ENCODE measurements at places on chromosomes 4 and X.

DNA sequence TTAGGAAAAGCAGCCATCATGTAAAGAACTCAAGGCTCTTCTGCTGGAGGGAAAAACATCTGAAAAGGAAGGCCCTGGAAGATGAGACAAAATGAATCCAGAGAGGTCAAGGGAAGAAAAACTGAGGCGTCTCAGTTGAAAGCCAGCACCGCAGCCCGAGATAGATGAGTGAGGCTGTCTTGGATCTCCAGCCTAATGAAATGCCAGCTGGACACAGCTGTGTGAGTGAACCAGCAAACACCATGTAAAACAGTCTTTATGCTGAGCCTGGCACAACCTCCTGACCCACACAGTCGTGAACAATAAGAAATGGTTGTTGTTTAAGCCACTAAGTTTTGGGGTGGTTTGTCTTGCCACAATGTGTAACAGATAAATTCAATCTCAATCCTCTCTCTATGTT is 48.6 kb upstream of the RASL11B start:
- DNase-seq = no peak

DNA sequence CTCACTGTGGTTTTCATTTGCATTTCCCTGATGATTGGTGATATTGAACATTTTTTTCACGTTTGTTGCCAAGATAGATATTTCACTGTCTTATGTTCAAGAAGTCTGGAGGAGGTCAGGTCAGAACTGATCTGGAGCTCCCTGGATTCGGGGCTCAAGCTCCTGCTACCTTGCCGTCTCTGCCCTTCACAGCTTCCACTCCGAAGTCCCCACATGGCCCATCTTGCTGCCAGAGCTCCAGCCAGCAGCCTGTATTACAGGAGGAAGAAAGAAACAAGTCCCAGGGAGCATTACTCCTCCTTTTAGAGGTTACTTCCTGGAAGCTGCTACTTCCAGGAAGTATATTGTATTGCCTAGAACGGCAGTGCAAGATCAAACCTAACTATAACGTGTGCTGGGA is 17.9 kb upstream of the CDKN2AIP start:
- DNase-seq = no peak

DNA sequence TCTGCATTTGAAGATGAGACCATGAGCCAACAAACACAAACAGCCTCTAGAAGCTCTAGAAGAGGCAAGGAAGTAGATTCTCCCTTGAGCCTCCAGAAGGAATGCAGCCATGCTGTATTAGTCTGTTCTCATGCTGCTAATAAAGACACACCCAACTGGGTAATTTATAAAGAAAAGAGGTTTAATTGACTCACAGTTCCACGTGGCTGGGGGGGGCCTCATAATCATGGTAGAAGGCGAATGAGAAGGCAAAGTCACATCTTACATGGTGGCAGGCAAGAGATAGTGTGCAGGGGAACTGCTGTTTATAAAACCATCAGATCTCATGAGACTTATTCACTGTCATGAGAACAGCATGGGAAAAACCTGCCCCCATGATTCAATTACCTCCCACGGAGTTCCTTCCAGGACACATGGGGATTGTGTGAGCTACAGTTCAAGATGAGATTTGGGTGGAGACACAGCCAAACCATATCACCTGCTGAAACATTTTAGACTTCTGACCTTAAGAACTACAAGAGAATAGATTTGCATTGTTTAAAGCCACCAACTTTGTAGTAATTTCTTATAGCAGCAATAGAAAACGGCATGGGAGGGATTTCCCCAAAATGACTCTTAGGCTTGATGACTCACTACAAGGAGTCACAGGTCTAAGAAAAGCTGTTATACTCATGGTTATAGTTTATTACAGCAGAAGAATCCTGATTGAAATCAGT is 284.4 kb upstream of the SFRP2 start:
- no peak for DNase-seq

GRCh38 chr4:48914311-48914710 is 7.7 kb upstream of the OCIAD2 start:
- no peak for DNase-seq

- no peak for DNase-seq
Observed at GRCh38 chrX:125998432-125998831, 167.7 kb downstream of the DCAF12L2 start.

DNA sequence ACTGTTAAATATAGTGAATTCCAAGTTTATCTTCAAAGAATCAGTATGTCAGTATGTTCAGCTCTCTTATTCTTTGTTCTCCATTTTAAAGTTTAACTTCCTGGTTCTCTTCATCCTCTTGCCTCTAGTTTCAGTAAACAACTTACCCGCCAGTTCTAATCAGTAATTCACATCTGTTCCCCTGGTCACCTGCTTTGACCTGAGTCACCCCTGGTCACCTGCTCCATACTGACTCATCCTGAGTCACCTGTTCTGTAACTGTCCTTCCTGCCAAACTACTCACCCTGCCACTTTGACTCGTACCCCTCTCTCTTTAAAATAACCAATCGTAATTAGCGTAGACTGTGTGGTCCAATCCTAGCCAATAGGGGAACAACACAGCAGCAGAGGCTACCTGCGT is 992.7 kb upstream of the HS3ST1 start:
- no peak for DNase-seq

- no peak for DNase-seq
Observed at GRCh38 chrX:109487640-109488039, 5.8 kb upstream of the GUCY2F start.

GRCh38 chr4:166143227-166143626 is 270.2 kb downstream of the TLL1 start:
- no peak for DNase-seq

DNA sequence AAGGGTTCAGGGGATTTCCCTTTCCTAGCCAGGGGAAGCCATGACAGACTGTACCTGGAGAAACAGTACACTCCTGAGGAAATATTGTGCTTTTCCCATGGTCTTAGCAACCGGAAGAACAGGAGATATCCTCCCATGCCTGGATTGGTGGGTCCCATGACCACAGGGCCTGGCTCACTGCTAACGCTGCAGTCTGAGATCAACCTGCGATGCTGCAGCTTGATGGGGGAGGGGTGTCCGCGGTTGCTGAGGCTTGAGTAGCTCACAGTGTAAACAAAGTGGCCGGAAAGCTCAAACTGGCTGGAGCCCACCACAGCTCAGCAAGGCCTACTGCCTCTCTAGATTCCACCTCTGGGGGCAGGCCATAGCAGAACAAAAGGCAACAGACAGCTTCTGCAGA is 819.5 kb downstream of the TECRL start:
- no peak for DNase-seq

GRCh38 chrX:13955975-13956374 is 73.7 kb downstream of the GEMIN8 start:
- DNase-seq = no peak

- DNase-seq = no peak
Observed at GRCh38 chr4:15234116-15234855, 193.5 kb upstream of the C1QTNF7 start.

GRCh38 chrX:9475984-9476383 is 11.1 kb downstream of the TBL1X start:
- no peak for DNase-seq

DNA sequence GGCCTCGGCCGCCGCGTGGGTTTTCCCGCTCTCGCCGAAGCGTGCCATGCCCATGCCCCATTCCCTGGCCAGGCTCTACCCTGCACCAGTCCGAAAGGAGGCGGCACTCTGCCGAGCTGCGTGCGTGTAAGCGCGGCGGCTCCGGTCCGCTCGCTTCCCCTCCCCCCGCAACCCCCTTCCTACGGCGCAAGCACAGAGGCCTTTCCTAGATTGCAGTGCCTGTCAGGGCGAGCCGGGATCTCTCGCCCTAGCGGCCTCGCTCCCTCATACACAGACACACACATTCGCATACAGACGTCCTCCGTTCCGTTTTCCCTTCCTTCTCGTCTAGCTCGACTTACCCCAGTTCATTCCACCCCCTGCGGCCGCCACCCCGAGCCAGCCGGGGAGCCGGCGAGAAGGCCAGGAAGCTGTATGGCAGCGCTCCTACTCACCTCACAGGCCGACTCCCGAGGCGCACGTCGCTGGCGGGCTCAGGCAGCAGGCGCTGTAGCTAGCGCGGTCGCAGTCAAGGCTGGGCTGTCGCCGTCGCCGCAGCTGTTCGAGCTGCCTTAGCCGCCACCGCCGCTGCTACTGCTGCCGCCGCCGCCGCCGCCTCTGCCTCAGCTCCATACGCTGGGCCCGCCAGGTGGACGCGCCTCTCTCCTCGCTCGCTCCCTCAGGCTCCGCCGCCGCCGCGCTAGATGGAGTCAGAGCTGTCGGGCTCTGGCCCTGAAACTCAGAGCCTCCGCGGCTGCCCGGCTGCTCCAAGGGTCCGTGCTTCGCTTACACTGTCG is 615 bp downstream of the NEXMIF start:
- peak; percentile 39 for DNase-seq

DNA sequence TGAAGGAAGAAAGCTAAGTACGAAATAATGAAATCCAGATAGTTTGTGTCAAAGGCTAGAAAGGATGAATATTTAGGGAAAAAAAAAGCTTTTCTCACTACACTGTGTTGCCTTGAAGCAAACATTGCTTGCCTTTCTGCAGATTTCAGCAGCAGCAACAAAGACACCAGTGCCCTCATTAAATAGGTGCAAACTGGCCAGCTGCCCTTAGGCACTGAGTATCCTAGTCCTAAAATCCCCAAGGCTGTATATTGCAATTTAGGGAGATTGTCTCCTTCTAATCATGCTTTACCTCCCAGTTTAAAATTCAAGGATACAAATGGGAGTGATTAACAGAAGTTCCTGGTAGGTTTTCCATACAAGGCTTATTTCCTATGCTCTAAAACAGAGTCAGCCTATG is 8.6 kb upstream of the FAT4 start:
- no peak for DNase-seq

- no peak for DNase-seq
Observed at GRCh38 chr4:76559236-76560071, 124.4 kb downstream of the SHROOM3 start.

- no peak for DNase-seq
Observed at GRCh38 chr4:68984947-68985346, 33.3 kb upstream of the UGT2A3 start.

- DNase-seq = no peak
Observed at GRCh38 chr4:145769450-145770037, 89.6 kb downstream of the C4orf51 start.

DNA sequence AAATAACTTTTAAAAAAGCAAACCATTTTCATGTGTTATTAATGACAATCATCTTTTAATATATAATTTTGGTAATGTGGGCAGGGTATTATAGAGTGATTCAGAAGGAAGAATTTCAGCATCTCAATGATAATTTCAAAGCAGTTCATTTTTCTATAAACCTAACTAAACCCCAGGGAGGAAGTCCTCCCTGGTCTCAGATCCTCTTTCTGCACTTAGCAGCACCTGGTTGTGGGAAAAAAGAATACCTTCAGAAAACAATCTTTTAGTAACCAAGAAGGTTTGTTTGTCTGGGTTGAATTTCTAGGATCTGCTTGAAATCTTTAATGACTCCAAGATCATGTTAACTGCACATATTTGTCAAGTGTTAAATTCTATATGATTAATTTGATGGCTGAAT is 29.9 kb downstream of the DKK2 start:
- DNase-seq = no peak

DNA sequence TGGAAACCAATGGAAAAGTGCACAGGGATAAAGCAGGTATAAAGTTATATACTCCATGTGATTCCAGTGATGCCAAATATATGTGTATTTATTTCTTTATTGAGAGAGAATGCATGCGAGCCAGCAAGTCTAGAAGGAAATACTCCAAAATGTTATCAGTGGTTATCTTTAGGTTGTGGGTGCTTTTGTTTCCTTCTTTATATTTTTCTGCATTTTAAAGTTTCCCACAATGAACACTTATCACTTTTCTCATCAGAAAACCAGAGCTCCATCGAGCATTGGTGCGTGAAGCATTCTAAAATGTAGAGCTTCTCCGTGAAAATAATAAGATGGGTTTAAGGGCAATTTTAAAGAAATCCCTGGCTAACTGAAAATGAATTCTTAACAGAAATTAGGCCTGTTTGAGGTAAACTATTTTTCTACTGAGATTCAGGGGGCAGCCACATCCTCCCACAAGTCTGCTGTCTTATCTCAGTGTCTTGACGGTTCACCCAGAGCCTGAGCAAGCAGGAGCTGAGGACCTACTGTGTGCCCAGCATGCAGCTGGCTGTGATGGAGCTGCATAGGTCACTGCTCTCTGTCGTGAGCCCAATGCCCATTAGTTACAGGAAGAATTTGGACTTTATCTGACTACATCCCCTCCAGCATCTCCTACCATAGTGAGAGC is 18.7 kb upstream of the CD40LG start:
- no peak for DNase-seq

DNA sequence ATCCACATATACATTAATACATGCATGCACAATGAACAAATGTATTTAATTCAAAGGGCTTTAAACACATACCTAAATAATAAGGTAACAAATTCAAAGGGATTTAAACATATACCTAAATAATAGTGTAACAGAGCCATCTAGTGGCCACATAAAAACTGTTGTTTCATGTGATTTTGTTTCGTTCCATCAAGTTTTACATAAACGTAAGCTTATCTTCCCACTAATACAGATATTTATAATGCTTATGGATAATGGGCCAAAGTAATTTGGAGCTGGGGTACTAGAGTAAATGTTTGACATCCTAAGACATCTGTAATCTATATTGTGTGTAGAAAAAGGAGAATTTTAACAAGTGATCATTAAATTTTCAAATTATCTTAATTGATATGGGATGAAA is 82.3 kb downstream of the PRSS12 start:
- DNase-seq = no peak

GRCh38 chrX:134526399-134526798 is 66.4 kb downstream of the HPRT1 start:
- no peak for DNase-seq

- DNase-seq = no peak
Observed at GRCh38 chr4:167233685-167234315, 494 bp downstream of the SPOCK3 start.

GRCh38 chr4:143489106-143489505 is 24.4 kb upstream of the SMARCA5 start:
- DNase-seq = no peak

Data from Right ventricle myocardium superior (tissue), 1 donor.